ENCODE measurements at places on chromosomes 5 and 9.
A peak's percentile ranks its signal among the peaks of the same experiment; 100 is the strongest.

DNA sequence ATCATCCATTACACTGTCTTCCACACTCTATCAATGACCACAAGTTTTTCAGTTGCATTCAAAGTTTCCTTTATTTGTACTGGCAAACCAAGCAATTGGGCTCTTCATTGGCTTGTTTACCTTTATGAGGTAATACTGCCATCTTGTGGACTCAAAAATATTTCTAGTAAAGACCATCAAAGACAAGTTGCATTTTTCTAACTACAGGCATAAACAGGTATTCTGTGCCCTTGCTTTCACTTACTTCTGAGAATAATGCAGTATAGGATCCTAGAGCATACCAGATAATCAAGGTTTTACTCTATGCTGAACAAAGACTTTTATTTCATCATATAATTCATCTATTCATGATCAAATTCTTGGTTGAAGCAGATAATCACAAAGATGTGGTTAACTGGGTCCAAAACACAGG, 173.7 kb upstream of the POU5F2 start:
- DNase-seq = peak; percentile 75

GRCh38 chr5:113249206-113249605, 185.6 kb downstream of the TSSK1B start:
- DNase-seq = no peak

GRCh38 chr5:169197343-169197742, 103.6 kb downstream of the SLIT3 start:
- no peak for DNase-seq

DNA sequence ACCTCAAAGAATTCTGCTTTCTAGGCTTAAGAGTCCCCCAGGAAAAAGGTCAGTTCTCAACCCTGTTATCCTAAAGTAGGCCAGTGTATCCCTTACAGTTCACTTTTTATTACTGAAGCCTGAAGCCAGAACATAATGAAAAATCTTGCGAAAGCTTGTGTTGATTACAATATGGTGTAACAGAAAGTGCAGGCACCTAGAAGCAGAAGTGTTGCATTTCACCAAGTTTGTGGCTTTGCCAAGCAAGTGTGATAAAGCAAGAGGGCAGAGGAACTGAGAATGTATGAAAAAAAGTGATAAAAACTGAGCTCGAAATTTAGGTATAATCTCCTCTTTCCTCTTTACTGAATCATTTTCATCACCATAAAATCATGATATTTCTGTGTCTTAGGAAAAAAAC, 26.2 kb downstream of the AGTPBP1 start:
- DNase-seq = peak; percentile 77

GRCh38 chr5:2194949-2195348, 312.2 kb upstream of the IRX4 start:
- DNase-seq = no peak

DNA sequence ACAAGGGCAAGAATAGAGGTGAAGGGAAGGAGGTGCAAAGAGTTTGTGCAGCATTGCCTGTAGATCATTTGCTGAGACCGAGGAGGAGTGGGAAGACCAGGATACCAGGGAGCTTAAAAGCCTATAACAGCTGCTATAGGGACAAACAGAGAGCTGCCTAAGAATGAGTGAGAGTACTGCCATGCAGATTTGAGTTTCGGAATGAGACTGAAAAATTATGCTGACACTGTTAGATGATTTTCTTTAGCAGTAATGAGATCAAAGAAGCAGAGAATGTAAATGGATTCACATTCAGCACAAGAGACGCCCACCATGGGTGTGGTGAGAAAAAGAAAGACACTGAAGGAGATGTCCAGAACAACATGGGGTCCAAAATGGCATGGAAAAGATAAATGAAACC, 69.7 kb downstream of the EPB41L4A start:
- DNase-seq = no peak

DNA sequence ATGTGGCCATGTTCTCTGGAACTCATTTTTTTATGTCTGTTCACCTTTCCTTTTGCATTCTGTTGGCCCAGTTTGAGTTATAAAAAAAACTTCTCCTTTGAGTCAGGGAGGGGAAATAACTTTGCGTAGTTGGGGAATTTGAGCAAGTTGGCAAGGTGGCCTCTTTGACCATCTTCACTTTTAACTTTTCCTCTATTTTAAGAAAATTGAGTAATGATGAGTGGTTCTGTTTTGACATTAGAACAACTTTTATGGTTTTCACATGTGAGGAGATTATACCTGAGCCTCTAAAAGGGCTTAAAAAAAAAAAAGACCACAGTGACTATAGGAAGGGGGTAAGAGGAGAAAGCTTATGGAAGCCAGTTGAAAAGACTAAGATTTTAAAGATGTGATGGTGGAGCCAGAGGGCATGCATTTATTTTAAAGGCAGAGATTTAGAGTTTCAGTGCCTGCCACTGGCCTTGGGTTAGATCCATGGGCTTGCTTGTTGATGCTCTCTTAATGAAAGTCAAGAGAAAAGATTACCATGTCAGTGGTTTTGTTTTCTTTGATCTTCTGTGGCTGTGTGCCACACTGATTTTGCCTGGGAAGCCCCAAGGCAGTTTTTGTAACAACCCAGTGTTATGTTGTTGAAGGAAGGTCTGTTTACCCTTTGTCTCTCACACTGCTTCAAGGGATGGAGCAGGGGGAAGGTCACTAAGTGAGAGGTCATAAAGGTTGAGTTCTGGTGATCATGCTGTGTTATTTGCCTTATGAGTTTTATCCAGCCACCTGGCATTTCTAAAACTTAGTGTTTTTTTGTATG, 219.7 kb upstream of the CD180 start:
- no peak for DNase-seq

DNA sequence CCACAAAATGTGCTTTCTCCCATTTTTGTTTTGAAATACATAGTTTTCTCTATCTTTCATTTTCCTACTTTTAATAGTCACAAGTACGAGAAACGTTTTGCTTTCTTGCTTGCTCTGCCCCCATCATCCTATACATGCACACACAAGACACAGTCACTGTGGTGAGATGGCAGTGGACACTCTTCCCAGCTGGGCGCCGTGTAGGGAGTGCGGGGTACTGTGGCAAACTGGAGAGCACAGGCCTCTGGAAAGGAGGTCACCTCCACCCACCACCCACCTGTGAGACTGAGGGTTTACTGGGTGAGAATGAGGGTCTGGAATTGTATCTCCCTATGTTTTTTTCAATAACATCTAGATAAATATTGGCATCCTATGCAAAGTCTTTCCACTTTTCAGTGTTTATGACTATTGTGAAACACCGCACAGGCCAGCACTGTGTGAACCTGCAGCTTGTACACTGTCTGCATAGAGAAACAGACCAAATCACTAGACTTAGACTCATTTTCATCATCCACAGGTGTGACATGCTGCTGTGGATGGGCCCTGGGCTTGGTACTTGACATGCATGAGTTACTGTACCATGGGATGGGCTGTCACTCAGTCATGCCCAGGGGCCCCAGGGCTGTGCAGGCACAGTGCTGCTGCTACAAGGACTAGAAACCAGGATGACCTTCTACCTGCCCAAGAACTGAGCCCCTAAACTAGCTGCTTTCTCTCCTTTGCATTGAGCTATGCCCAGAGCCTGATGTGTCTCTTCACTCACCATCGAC, 118.1 kb upstream of the LMX1B start:
- DNase-seq = no peak

DNA sequence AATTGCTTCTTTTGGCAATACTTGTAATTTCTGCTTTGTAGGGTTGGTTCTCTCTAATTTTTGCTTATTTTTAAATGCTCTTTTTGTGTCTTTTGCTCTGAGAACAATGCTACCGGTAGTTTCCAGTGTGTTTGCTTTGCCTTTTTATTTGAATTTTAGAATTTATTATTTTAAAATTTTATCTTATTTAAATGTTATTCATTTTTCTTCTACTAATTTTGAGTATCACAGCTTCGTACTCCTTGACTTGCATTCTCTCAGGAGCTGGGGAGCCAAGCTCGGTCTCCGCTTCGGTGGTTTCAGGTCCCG, 45.9 kb downstream of the ANXA2R start:
- DNase-seq = no peak

DNA sequence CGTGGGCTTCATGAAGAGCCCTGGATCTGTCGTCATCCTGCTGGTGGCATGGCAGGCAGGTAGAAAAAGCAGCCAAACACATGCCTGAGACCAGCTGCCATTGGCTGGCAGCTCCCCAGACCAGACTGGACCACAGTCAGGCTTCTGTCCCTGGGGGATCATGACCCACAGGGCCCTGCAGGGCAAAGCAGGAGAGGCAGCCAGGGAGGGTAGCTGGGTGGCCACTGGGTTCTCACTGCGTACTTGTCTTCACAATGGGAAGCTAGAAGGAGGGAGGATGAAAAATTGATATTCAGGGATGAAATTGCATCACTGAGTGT, 67.8 kb upstream of the GARNL3 start:
- DNase-seq = no peak

DNA sequence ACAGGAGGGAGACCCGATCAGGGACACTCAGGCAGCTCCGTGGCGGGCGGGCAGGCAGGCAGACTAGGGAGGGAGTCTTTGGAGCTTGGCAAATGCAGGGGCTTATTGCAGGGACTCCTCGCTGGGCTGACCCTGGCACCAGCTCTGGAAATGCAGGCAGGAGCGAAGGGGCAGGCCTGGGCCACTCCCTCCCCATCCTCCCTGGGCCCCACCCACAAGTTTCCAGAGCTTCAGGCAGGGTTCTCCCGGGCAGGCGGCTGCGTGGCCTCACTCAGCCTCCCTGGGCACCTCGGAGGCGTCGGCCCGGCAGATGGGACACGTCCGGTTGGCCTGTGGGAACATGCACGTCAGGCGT, 8.5 kb downstream of the RNF44 start:
- DNase-seq = no peak

DNA sequence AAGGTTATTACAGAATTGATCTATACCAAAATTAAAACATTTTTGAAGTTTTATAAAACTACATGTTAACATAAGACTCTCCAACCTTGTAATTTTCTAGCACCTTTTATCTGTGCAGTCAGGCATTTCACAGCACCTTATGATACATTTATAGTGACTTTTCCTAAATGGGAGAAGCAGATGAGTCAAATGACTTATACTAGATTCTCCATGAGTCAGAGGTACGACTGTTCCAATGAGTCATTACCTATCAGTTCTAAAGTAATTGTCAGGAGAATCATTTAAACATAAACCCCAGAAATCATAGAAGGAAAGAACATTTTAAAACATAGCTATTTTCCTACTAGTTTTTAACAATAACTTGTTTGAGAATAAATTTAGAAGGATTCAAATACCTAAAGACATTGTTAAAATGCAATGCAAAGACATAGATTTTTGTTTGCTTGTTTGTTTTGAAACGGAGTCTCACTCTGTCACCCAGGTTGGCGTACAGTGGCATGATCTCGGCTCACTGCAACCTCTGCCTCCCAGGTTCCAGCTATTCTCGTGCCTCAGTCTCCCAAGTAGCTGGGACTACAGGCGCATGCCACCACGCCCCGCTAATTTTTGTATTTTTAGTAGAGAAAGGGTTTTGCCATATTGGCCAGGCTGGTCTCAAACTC, 34.7 kb upstream of the DMXL1 start:
- no peak for DNase-seq

GRCh38 chr9:114110180-114110579, 11.1 kb upstream of the KIF12 start:
- DNase-seq = no peak

DNA sequence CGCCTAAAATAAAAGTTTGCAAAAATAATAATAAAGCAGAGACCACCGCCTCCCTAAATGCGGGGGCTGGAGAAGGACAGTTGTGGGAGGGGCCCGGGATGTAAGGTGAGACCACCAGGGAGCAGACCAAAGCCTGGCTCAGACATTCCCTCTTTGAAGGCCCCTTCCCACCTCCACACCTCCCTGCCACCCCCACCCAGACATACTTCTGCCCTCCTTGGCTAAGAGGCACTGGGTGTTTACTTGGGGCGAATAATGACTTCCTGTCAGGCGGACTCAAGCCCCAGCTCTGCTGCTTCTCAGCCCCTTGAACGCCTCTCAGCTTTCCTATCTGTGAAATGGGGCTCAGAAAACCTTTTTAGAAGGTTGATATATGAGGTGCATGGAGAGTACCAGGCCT, 58.8 kb upstream of the GGTA1 start:
- DNase-seq = peak; percentile 10

DNA sequence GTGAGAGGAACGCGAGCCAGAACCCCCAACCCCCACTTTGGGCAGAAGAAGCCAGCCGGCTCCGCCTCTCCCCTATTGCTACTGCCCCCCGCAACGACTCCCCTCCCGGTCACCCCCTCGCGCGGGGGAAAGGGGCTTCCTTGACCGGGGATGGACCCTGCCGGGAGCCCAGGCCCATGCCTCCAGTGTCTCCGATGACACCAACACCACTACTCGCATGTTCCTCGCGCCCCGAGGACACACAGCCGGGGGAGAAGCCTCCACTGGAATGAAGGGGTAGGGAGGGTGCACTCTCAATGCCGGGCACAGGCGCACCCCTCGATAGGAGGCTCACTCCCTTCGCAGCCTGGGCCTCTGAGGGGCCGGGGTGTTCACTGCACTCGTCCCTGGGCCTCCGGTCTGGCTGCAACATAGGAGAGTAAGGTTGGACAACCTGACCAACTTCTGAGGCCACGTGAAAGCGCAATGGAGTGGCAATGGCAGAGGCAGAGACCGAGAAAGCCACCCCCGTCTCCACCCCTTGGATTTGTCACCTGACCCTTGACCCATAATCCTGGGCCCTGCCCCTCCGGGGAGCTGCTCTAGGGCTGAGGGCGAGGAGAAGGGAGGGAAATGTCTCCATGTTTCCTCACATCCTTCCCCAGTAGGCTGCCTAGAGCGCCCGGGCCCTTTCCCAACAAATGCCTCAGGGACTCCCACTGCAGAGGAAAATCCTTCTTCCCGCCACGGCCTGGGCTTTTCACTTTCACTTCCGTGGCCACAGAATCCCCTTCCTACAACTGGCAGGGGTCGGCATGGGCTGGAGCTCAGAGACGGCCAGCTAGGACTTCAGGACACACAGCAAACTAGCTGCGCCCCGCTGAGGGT, 1.1 kb upstream of the CNTFR start:
- DNase-seq = peak; percentile 19

DNA sequence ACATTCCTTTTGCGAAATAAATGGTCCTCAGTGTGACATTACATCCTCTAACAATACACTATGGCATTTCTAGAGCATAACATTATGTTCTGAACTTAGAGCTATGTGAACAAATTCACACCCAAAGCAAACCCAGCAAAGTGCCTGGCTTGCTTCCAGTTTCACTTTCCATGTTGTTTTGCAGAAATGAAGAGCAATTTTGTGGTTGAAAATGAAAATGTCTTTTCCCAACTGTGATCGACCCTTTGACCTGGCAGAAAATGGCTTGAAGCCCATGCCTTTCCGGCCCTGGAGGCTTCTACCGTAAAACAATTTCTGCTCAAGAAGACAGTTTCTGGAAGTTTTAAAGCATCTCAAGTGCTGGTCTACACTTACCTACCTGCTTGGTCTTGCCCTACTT, 344.7 kb upstream of the RGMB start:
- no peak for DNase-seq

DNA sequence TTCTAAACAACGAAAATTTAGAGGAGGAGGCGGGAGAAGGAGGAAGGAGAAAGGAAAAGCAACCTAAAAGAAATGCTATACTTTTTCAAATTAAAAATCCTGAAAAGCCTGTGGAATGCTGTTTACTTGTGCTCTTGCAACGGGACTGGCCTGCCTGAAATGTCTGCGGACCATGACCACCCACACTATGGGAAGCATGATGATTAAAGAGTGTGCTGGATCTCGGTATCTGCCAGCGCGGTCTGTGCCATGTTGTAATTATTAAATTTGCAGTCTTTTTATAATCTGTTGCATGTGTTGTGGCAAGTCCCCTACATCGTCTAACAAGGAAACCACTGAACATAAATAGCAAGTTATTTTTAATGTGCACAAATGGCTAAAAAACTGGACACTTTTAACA, 111.4 kb downstream of the FANCC start:
- DNase-seq = no peak
